Retina (tissue), 1 donor: ENCODE measurements at places on chromosomes 4 and X.
A peak's percentile ranks its signal among the peaks of the same experiment; 100 is the strongest.

- DNase-seq = no peak
Observed at GRCh38 chr4:40607221-40607620, 22.4 kb downstream of the RBM47 start.

DNA sequence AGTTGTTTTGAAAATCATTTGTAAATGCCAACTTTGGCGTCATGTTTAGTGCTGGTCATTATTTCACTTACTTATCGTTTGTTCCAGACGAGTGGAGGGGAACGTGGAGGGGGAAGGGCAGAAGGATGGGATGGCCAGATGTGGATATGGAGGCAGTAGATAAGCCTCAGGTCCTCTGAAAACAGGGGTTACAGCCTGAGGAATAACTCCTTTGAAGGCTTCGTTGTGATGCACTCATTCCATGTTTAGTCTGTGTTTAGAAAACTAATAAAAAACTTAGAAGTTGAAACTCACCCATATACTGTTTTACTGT, 1.1 kb downstream of the MOB1B start:
- DNase-seq = no peak

DNA sequence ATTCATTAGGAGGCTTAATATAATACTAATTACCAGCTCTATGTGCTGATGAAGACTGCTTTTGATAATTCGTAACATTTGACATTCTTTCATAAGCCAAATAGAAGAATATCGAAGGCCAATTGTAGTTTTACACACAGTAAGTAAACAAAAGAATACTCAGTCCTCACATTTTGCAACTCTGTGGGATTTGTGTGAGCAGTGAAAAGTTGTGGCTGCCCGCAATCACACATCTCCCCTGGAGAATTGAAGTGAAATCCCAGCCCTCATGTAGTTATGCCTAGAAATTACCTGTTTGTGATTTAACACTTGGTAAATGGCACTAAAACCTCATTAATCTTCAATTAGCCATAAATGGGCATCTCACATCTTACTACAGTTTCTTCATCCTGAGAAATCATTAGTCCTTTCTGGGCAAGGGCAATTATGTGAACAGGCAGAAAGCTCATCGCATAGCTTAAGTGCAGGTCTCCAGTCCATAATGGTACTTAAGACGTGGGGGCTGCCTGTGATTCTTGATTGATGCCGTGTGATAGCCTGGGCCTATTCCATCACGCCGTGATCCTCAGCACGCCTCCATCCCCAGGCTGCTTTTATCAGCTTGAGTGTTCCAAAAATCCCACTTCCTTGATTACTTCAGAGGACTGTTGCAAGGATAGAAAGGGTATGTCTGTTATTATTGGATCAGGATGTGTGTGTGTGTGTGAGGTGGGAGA, 97.9 kb upstream of the METTL14 start:
- DNase-seq = no peak

GRCh38 chrX:129144172-129145038, 378.9 kb downstream of the SMARCA1 start:
- DNase-seq = peak; percentile 32

GRCh38 chrX:70012756-70013155, 37.0 kb downstream of the AWAT2 start:
- DNase-seq = no peak

DNA sequence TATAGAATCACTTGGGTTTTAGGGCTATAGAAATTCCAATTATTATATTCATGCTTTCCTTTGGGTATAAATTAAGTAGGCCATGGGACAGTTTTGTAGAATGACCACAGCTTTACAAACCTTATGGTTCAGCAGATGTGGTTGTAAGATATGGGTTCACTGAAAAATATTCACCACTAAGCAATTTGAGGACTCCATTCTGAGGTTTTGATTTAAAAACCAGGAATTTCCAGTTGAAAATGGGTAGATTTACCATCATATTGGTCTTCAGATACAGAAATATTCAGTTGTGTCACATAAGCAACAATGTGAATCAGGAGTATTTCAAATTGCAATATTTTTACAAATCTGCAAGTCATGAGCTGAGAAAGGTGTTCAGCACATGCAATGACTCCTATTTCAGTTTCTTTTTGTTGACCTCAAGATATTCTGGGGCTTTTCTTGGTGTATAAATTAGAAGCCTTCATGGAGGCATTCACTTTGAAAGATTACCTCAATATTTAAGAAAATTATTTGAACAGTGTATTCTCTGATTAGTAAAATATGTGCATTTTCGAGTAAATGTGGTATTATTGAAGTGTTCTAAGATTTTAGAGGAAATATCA, 218.4 kb upstream of the HCCS start:
- DNase-seq = no peak

DNA sequence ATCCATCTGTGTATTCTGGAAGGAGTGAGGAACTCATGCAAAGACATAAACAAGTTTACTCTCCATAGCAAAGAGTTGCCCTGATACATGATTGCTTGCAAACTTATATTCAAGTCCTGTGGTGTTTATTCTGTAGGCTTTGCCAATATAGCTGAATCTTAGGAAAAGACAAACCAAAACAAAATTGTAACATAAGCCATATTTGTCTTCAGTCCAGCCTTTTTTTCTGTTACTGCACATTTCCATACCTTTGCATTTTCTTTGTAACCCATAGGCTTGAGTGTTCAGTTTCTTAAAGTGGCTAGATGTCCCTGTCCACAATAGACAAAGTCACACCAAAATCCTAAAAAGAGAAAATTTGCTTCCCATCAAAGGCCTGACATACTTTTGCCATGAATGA, 120.4 kb downstream of the PPARGC1A start:
- no peak for DNase-seq

DNA sequence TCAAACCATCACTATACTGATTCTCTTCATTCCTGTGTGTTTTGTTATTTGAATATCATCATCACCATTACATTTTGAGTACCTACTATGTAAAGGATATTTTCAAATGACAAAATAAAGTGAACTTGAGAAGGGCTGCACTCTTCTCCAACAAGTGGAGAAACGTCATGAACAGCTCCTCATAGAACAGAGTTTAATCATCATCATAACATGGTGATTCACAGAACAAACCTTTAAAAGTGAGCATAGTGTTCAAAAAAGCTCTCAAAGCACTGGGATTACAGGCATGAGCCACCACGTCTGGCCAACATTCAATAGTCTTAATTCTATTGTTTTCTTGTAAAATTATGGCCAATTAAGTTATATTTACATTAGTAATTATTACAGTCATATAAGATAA, 993.9 kb downstream of the PDHA2 start:
- DNase-seq = no peak

GRCh38 chr4:186151499-186151898, 39.9 kb upstream of the CYP4V2 start:
- no peak for DNase-seq

DNA sequence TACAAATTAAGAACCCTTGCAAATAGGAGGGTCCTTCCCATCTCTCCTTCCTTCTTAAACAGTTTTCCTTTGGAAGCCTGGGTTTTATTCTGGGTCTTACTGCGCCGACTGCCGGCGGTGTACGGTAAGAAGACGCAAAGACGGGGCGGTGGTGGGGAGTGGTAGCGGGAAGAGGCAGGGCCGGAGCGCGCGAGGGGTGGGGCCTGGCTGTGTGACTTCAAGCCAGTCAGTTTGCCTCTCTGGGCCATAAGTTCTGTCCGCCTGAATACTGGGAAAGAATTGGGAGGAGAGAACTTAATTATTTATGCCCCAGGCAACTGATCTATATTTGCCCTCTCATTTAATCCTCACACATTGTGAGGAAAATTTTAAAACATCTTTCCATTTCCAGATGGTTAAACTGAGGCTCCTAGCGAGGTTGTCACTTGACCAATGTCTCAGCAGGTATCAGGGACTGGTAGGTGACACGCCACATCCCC, 726 bp upstream of the KANTR start:
- peak; percentile 63 for DNase-seq

DNA sequence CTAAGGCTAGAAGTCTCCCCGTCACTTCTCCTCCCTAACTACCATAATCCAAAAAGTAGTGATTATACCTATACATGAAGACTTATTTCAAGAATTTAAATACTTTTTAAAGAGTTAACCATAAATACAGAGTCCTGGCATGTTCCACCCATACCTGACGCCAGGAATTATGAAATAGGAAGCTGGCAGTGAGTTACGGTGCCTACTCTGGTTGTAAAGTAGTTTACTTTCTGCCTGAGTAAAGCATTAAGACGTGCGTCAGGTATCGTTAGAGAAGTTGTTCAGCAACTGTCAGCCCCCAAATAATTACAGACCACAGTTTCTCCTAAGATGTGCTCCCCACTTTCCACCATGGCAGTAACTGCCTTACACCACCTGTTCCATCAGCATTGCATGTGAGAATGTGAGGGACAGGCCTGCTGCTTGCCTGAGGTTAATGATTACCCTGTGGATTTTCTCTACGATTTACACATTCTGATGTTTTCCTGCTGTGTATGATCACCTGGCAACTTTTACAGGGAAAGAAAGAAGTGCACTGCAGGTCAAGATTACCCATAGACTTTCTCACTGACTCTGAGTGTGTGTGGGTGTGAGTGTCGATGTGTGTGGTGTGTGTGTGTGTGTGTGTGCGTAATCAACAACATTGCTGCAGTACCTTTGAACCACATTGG, 92.3 kb upstream of the SLC7A11 start:
- no peak for DNase-seq

DNA sequence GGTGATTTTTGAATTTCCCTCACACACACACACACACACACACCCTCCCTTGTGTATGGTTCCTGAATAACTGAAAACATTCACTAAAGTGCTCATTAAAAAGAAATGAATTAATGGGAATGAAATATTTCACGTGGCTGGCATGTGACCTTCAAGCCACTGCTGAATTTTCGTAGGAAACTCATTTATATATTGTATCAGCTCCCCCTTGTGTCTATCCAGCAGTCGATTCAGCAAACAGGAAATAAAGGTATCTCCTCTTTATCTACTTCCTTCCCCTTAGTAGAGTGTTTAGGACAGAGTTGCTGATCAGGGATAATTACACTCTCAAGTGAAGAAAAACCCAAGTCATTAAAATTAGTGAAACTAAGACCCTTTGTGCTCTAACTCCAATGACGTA, 912.6 kb upstream of the LCORL start:
- DNase-seq = no peak
